Hematopoietic multipotent progenitor cell treated with erythropoietin and hydrocortisone succinate and interleukin-3 and kit ligand, for 6 days (in vitro differentiated cells): ENCODE measurements at places on chromosomes 2 and 18.

GRCh38 chr2:173049831-173050230 lies 25.8 kb upstream of the MAP3K20 start:
- no peak for DNase-seq

- no peak for DNase-seq
Observed at GRCh38 chr2:12479065-12479601, 237.6 kb upstream of the TRIB2 start.

DNA sequence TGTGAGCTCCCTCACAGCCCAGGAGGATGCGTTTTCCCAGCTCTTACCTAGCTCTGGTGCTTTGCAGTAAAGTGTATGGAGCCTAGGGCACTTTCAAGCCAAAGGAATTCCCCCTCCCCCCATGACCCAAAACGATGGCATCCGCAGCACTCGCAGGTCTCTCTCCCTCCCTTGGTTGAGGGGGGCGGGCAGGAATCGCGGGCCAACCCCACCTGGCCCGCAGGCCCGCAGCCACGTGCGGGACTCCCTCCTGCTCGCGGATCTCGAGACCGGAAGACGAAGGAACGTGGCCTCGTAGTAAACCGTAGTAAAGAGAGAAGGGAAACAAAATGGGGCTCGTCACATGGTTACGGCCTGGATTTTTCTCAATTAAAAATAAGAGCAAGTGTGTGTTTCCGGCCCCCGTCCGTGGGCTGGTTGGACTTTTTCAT lies 8.5 kb downstream of the IRS1 start:
- DNase-seq: peak; percentile 65

- no peak for DNase-seq
Observed at GRCh38 chr2:214747992-214748391, 61.5 kb downstream of the BARD1 start.

GRCh38 chr2:197577446-197577845 lies 61.6 kb downstream of the MOB4 start:
- DNase-seq: no peak

DNA sequence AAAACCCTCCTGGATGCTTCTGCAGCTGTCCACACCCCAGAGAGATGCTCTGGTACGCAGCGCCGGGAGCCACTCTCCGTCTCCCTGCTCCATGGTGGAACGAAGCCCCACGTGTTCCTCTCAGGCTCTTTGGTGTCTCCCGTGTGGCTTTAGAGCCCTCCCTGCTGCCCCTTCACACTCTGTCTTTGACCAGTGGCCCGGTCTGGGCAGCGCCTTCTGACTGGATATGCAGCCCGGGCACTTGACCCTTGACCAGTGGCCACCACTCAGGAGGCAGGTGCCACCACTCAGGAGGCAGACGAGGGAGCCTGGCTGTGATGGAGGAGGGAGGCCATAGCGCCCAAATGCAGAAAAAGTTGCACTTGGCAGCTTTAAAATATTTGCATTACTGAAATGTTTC lies 214.5 kb upstream of the SALL3 start:
- DNase-seq: no peak

GRCh38 chr2:29405707-29406106 lies 290.5 kb downstream of the CLIP4 start:
- no peak for DNase-seq

GRCh38 chr2:50895041-50895440 lies 136.9 kb downstream of the NRXN1 start:
- no peak for DNase-seq

DNA sequence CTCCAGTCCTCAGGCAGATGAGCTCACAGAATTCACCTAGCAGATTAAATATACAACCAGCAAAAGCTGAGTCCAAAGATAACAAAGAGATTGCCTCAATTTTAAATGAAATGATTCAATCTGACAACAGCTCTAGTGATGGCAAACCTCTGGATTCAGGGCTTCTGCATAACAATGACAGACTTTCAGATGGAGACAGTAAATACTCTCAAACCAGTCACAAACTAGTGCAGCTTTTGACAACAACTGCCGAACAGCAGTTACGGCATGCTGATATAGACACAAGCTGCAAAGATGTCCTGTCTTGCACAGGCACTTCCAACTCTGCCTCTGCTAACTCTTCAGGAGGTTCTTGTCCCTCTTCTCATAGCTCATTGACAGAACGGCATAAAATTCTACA lies 86.0 kb downstream of the PTRHD1 start:
- no peak for DNase-seq
